Activated naive CD4-positive, alpha-beta T cell treated with anti-CD3 and anti-CD28 coated beads, Interleukin-2, amount 50 U/mL, for 72 hours (primary cell): ENCODE measurements at places on chromosomes 1 and 21. TPM values are rescaled to one million over a fixed set of nuclear protein-coding genes. Genes with fewer than 3 reads are reported as not detected.
A peak's percentile ranks its signal among the peaks of the same experiment; 100 is the strongest.

GRCh38 chr1:75710832-75711231 is 13.7 kb upstream of the ACADM start:
- DNase-seq, result no peak

GRCh38 chr1:151915061-151915686 is 5.9 kb upstream of the THEM4 start:
- DNase-seq, result no peak

- no peak for DNase-seq
These were observed 399.9 kb upstream of the ADAMTS5 start for GRCh38 chr21:27366646-27367235.

DNA sequence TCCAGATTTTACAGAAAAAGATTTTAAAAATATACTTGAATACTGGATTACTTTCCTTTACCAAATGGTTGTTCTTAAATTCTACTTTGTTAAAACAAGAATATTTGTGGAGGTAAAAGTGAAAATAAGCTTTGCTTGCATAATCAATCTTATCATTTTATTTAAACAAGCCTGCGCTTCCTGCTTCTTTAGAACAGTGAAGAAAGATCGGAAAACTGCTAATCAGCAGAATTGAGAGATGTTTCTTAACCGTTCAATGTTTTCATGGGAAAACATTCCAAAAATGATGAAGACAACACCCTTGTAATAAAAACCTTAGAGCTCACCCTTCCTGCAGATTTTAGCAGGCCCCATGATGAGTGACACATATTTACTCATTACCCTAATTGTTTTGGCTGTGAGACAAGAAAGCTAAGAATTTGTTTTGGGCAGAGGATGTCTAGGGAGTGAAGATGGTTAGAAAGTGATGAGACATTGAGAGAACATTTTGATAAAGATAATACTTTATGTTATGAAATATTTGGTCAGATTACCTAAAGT is 72.6 kb downstream of the TPR start:
- no peak for DNase-seq

DNA sequence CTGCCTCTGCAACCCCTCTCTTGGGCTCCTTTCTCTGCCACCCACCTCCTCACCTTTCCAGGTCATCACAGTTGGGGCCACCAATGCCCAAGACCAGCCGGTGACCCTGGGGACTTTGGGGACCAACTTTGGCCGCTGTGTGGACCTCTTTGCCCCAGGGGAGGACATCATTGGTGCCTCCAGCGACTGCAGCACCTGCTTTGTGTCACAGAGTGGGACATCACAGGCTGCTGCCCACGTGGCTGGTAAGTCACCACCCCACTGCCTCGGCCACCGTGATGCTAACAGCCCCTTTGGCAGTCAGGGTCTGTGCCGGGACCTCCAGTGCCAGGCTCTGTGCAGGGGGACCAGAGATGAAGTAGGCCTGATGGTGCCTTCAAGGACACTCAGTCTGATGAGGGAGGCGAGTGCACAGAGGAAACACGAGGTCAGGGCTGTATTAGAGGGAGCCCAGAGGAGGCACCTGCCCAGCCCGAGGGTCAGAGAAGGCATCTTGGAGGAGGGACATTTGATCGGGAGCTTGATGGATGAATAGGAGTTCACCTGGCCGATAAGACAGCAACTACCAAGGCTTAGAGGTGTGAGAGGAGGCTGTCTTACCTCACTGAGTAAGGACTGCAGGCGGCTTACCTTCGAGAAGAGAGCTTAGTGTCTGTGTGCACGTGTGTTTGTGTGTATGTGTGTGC is 18.1 kb downstream of the PCSK9 start:
- no peak for DNase-seq

GRCh38 chr1:224535641-224536040 is 80.5 kb upstream of the CNIH3 start:
- no peak for DNase-seq

- DNase-seq, result no peak
These were observed 26.5 kb downstream of the CD34 start for GRCh38 chr1:207884266-207885029.

- DNase-seq, result no peak
These were observed 20.7 kb upstream of the TRIM45 start for GRCh38 chr1:117142200-117142599.

GRCh38 chr1:2170211-2170610 is 24.4 kb downstream of the FAAP20 start:
- DNase-seq, result no peak

DNA sequence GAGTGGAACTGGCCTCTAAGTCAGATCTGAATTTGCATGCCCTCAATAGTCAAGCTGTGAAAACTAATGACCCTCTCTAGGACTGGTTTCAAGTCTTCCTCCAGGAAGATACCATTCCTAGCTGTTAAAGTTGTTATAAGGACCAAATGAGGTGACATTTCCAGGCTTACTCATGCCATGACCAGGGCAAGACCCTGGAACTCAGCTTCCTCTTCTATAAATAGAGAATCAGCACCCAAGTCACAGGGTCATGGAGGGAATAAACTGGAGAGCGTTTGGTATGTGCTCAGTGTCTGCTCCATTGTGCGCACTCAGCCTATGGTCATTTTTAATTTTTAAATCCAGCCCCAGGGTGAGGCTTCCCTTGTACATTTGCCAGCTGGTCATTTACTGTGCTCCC is 2.5 kb downstream of the S100A9 start:
- DNase-seq, result no peak

DNA sequence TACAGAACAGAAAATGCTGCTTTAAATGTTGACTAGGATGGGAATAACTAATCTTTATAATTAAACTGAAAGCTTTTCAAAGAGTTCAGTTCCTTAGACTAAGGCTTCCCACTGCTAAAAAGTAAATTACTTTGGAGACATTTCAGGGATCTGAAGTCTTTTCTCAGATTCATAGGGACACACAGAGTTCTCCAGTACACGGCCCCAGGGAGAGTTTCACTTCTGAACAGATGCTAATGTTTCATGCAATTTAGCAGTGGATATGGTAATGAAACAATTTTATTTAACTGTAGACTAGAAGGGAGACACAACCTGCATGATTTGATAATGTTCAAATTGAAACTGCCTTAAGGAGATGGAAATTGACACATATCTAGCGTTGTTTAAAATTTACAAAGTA is 1282.6 kb downstream of the NCAM2 start:
- no peak for DNase-seq

DNA sequence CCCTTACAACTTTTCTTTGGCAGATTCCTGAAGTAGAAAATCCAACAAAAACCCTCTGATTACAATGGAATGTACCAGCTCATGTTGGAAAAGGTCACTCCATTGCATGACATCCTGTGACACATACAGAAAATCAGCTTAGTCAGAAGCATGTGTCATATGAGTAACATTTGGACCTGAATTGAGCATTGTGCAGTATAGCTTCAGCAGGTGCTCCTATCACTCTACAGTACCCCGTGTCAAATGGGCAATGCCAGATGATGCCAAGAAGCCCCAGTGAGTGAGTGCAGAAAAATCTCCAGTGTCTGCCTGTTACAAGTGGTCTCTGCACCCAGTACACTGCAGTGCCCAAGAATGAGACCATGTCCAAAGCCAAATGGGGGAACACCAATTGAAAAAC is 129.7 kb upstream of the RUNX1 start:
- peak; percentile 11 for DNase-seq

GRCh38 chr1:29502225-29502910 is 266.0 kb downstream of the PTPRU start:
- DNase-seq, result peak; percentile 26

DNA sequence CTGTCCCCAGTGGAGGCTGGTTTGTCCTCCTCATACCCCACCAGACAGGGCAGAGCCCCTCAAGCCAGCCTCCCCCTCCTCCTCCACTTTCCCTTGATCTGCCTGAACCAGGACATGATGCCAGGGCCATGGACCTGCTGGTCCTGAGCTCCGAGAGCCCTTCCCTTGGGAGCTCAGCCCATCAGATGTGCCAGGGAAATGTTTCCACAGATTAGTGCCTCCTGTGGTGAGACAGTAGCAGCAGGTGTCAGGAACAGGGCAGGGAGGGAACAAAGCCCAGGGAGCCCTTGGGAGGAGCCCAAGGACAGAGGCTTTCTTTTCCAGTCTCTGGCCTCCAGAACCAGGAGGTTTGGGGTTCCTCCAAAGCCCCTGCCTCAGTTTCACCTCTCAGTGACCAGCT is 14.6 kb upstream of the SLC41A1 start:
- DNase-seq, result no peak

Gene RIPK4
- 0.52 TPM for total RNA-seq

Gene RUNX1
- total RNA-seq, result 80.4 TPM

Gene CELA2A
- total RNA-seq, result not detected

Gene FOXO6
- not detected for total RNA-seq

Gene CPT2
- 11.3 TPM for total RNA-seq

Gene FMOD
- total RNA-seq, result 0.68 TPM
